WTC11 (cell line): ENCODE measurements at places on chromosomes 3 and 15. TPM values are rescaled to one million over a fixed set of nuclear protein-coding genes. Genes with fewer than 3 reads are reported as not detected.

CATSPER2 gene
- total RNA-seq = 2.5 to 3.2 TPM (median 2.5 TPM) in 3 replicates

TM4SF1 gene
- 0.44 to 0.90 TPM (median 0.48 TPM) in 3 replicates for total RNA-seq

CX3CR1 gene
- total RNA-seq = 0.07 to 0.37 TPM (median 0.11 TPM) in 3 replicates

PCSK6 gene
- total RNA-seq = 2.9 to 3.8 TPM (median 3.8 TPM) in 3 replicates

TJP1 gene
- 115 to 129 TPM (median 115 TPM) in 3 replicates for total RNA-seq

GOLGA8K gene
- total RNA-seq = 1.1 to 1.5 TPM (median 1.2 TPM) in 3 replicates

DNA sequence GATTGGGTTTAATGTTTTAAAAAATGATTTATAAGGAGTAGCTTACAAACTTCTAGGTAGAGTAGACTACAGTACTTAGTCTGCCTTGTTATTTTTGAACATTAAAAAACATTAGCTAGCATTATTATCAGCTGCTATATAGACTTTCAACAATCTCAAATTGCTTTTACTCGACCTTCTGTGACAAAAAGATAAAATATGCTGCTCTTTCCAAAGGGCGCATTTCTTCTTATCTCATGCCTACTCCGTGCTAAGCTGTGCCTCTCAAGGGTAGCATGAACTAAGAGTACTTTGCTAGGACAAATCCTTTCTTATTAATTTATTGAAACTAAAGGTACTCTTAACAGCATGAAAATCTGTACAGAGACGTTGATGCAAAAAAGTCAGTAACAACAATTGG is 71.3 kb downstream of the SPRED1 start:
- DNase-seq = no peak

- no peak for DNase-seq
Measured at GRCh38 chr3:186184021-186184420, 75.1 kb upstream of the ETV5 start.

GRCh38 chr3:149581681-149582370 is 76.0 kb downstream of the WWTR1 start:
- no peak for DNase-seq

GRCh38 chr3:45119824-45120358 is 26.3 kb downstream of the CDCP1 start:
- no peak for DNase-seq

GRCh38 chr3:144237351-144237750 is 265.7 kb downstream of the DIPK2A start:
- no peak for DNase-seq

- no peak for DNase-seq
Measured at GRCh38 chr3:187398955-187399354, 30.8 kb downstream of the RTP4 start.

DNA sequence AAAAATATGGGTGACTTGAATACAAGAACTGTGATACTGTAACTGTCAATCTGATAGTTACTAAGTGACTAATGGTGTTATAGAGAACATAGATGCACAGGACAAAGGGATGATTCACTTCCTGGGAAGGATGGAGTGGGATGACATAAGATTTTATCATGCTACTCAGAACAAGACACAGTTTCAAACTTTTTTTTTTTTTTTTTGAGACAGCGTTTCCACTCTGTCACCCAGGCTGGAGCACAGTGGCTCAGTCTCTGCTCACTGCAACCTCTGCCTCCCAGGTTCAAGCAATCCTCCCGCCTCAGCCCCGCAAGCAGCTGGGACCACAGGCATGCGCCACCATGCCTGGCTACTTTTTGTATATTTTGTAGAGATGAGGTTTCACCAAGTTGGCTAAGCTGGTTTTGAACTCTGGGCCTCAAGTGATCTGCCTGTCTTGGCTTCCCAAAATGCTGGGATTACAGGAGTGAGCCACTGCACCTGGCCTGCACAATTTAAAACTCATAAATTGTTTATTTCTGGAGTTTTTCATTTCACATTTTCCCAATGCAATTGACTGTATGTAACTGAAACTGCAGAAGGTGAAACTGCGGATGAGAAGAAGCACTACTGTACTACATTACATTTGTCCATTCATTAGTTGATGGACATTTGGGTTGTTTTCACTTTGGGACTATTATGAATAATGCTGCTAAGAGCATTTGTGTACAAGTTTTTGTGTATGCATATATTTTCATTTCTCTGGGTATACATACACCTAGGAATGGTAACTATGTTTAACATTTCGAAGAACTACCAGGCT is 40.6 kb downstream of the ADIPOQ start:
- no peak for DNase-seq

- DNase-seq = peak; percentile 87
Measured at GRCh38 chr3:50205413-50206276, 574 bp downstream of the SLC38A3 start.
